ENCODE measurements at places on chromosomes 7 and 10.
A peak's percentile ranks its signal among the peaks of the same experiment; 100 is the strongest.

DNA sequence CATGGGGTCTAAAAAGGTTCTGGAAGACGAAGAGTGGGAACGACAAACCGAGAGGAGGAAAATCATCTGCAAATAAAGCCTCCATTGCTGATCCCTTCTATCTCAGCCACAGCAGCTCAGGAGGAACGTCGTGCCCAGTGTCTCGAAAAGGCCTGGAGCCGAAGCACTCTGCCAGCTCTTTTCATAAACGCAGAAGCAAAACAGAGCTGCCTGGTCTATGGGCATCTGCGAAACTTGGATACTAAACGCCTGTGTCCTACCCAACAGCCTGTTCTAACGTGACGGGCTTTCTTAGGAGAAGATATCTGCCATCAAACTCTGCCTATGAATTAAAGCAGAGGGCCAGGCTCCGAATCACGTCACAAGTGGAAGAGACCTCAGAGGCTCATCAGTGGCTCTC, 68.7 kb downstream of the GNA12 start:
- DNase-seq = no peak

DNA sequence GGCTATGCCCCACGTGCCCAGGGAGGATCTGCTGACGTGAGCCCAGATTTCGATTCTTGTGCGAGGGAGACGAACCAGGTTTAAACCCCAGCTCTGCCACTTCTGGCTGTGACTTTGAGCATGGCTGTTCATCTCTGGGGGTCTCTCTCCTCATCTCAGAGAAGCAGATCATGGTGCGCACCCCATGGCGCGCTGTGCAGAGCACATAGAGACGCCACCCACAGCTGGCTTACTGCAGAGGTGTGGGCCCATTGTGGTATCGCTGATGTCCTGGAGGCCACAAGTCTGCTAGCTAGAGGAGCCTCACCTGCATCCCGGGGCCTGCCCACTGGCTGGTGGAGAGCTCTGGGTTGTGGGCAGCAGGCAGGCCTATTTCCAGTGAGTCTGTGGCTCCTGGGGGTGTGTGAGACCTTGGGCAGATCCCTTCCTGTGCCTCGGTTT, 140.5 kb downstream of the LHPP start:
- no peak for DNase-seq

- no peak for DNase-seq
These were observed 13.5 kb downstream of the OR9A2 start for GRCh38 chr7:143013473-143013872.

- DNase-seq = no peak
These were observed 40.5 kb downstream of the AMZ1 start for GRCh38 chr7:2728316-2729030.

- DNase-seq = no peak
These were observed 113.3 kb downstream of the EBF3 start for GRCh38 chr10:129850790-129851189.

DNA sequence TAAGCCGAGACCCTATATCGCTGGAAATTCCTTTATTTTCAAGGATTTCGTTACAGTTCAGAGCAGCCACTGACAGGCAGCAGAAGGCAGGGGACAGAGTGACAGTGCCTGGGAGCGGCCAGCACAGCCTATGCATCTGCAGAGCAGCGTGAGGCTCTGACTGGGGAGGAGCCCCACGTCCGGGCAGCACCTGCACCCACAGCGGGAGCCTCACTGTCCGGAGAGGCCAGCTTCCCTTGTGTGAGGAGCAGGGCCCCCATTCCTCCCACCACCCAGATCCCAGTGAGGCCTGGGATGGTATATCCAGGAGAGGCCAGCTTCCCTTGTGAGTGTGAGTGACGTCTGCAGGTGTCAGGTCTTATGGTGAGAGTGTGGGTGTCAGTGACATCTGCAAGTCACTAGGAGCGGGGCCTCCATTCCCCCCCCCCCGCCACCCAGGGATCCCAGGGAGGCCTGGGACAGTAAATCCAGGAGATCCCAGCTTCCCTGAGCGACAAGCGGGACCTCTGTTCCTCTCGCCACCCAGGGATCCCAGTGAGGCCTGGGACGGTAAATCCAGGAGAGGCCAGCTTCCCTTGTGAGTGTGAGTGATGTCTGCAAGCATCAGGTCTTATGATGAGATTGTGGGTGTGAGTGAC, 259.1 kb downstream of the PTPRN2 start:
- DNase-seq = no peak

DNA sequence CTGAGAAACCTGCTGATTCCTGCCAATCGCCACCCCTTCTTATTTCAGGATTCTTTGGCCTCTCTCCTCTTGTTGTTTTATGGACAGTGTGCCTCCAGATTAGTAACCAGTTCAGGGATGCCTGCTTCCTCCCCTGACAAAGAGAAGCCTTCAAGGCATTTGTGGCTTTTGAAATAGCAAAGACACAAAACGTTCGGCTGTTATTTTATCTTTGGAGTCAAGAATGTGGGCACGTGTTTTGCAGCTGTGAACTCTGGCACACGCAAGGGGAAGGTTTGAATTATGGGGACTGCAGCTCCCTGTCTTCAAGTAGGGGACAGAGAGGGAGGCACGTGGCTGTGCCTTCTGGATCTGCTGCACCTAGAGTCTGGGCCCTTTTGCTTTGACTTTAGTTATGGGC, 157.9 kb upstream of the GRB10 start:
- DNase-seq = no peak

GRCh38 chr7:66919304-66919703, 1.7 kb upstream of the TMEM248 start:
- DNase-seq = no peak

DNA sequence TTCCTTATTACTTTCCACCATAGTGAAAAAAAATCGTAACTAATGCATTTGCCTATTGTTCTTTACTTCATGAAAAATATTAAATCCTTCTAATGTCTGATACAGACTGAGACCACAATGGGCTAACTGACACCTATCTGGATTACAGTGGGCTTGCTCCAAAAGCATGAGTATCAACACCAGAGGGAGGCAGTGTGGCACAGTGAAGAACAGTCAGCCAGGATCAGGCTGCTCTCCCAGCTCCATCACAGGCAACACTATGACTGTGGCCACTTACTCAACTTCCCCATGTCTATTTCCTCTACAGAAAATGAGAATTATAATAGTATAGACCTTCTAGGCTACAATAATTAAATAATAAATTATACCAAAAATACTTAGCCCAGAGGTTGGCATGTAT, 97.2 kb downstream of the SLC25A13 start:
- peak; percentile 45 for DNase-seq

GRCh38 chr10:124999433-125000365, 57.8 kb downstream of the ZRANB1 start:
- no peak for DNase-seq

- no peak for DNase-seq
These were observed 271.9 kb downstream of the PLXDC2 start for GRCh38 chr10:20088061-20088701.

DNA sequence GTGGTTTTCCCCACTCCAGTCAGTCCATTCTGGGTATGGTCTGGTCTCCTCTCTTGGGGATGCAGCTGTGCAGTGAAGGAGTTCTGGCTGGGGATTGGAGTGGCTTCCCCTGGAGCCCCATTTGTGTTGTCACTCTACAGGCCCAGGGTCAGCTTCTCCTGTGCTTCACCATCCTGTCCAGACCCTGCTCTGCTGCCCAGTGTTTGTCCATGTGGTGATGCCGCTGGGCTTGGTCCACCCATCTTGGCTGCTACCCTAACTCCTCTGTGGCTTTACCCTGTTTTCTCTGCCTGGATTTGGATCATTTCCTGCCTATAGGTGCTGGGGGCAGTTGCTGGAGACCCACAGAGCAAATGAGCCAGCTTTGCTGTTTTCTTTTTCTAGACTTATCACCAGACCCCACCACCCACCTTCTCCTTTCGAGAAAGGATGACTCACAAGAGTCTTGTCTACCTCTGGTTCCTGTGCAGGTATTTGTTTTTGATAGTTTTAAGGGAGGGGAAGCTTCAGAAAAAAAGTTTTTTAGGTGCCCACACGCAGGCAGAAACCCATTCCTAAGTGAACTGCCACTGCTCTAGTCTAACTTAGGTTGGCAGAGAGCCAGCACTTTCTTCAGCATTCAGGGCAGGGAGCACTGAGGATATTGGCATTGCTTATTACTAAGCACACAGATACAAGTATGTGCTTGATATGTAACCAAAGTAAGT, 8.5 kb downstream of the ZDHHC16 start:
- no peak for DNase-seq

GRCh38 chr10:7082967-7083366, 327.9 kb downstream of the SFMBT2 start:
- no peak for DNase-seq

- no peak for DNase-seq
These were observed 1.3 kb downstream of the TMEM168 start for GRCh38 chr7:112788778-112789343.

GRCh38 chr7:27141137-27141922, 2.2 kb downstream of the HOXA5 start:
- DNase-seq = no peak

- DNase-seq = no peak
These were observed at the start of gene TTYH3 for GRCh38 chr7:2631946-2632732. TSS of gene TTYH3 (plus strand) at chr7:2631986. CDS start at chr7:2632156, 170 bp downstream.

- DNase-seq = no peak
These were observed 203.9 kb downstream of the FAM107B start for GRCh38 chr10:14570800-14571199.

DNA sequence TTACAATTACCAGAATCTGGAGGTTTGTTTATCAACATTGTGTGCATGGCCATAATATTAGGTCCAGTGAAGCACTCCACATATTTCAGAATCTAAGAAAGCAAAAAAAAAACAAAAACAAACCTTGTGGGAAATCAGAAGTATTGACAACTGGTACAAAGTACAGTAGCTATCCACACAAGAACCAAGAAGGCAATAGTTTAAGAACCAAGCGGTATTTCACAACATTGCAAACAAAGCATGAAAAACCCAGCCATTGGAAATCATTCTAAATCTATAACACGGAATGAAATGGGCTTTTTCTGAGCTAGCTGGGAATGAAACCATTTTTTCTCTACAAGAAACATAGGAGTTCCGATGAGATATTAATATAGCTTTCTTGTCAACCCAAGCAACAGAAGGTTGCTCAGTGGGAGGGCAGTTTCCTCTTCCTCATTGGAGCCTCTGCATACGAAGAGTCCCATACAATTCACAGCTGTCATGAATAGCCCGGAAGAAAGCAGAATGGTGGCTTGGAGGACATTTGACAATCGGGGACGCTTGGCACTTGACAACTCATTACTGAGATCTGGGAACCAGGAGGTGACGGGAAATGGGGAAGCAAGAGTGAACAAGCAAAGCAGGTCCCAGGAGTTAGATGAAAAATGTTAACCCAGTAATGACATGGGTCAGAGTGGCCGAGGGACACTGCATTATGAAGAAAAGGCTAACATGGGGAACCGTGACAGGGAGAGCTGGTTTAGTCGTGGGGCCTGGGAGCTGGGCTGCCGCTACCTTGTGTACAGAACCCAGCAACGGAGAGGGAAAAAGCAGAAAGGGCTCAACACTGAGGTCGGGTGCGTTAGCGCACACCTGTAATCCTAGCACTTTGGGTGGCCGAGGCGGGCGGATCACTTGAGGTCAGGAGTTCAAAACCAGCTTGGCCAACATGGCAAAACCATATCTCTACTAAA, 7.8 kb downstream of the PHYH start:
- DNase-seq = no peak

GRCh38 chr10:21757185-21757901, 223.3 kb downstream of the MLLT10 start:
- no peak for DNase-seq

DNA sequence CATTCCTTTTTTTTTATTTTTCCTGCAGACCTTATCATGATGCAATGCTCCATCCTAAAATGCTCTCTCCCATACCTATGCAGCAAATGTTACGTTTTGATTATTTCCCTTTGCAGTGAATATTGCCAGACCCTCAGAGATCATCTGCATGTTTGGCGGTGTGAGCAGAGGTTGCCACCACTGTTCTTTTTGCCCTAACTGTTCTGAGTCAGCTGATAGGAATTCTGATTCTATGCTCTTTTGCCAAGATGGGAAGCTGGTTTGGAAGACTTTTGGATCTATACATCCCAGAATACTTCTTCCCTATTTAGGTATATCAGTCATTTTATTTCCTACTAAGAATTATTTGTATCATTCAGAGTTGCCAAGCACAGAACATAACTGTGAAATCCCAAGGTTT, 130.5 kb downstream of the KLF6 start:
- no peak for DNase-seq

All from NCI-H2081 (cell line).